ENCODE measurements at places on chromosomes 3 and 15. TPM values are rescaled to one million over a fixed set of nuclear protein-coding genes. Genes with fewer than 3 reads are reported as not detected.

Gene PLEKHO2
- total RNA-seq, result 43.7 TPM

Gene KY
- not detected for total RNA-seq

Gene SLC24A5
- total RNA-seq, result not detected

Gene ITIH4
- total RNA-seq, result 0.96 TPM

Gene GABRG3
- total RNA-seq, result not detected

Gene CPLX3
- not detected for total RNA-seq

Gene CILP
- not detected for total RNA-seq

Gene TMEM158
- total RNA-seq, result 1.9 TPM

Gene CP
- under 0.01 TPM for total RNA-seq

Gene P2RY13
- not detected for total RNA-seq

Gene NMNAT3
- total RNA-seq, result 0.76 TPM

Gene CYP8B1
- not detected for total RNA-seq

Gene GRK7
- not detected for total RNA-seq

Gene ZNF502
- 4.9 TPM for total RNA-seq

Gene FRG2C
- not detected for total RNA-seq

Gene SLC28A1
- not detected for total RNA-seq

Gene ZNF860
- total RNA-seq, result 0.98 TPM

Gene SV2B
- 2.3 TPM for total RNA-seq

Gene CLDN1
- 1.3 TPM for total RNA-seq

Gene CYP1A2
- total RNA-seq, result not detected

Gene GOLGA6L4
- 2.0 TPM for total RNA-seq

Gene ATP13A5
- total RNA-seq, result not detected

Gene GABRR3
- total RNA-seq, result not detected

Gene SIDT1
- total RNA-seq, result 0.10 TPM

Gene RLBP1
- not detected for total RNA-seq

Gene VIPR1
- 0.96 TPM for total RNA-seq

Gene BCHE
- total RNA-seq, result 3.8 TPM

Gene EXD1
- total RNA-seq, result not detected

Gene SYNPR
- total RNA-seq, result not detected

Gene SCAANT1
- total RNA-seq, result not detected

Gene IL17RE
- 0.33 TPM for total RNA-seq

Gene SECISBP2L
- 38.2 TPM for total RNA-seq

Gene TTLL3
- total RNA-seq, result 26.1 TPM

Gene KATNBL1
- total RNA-seq, result 61.0 TPM

Gene TMEM42
- 5.7 TPM for total RNA-seq

Gene WWTR1
- total RNA-seq, result 393 TPM

Gene FEZF2
- total RNA-seq, result not detected

Gene CPEB1
- not detected for total RNA-seq

Gene AADACL2
- total RNA-seq, result not detected

Gene GP5
- total RNA-seq, result not detected

Gene ZCWPW2
- under 0.01 TPM for total RNA-seq

Gene RBP2
- total RNA-seq, result not detected

Gene CHSY1
- total RNA-seq, result 58.5 TPM

Gene POC1A
- total RNA-seq, result 6.4 TPM

Gene IL17RB
- total RNA-seq, result not detected

Gene KLHL24
- 65.7 TPM for total RNA-seq

Gene MKRN2OS
- total RNA-seq, result not detected

Gene ASB14
- not detected for total RNA-seq

Gene CYP11A1
- total RNA-seq, result 0.10 TPM

Gene ROPN1B
- not detected for total RNA-seq

Gene IL5RA
- total RNA-seq, result not detected

Gene RASL12
- total RNA-seq, result not detected

Gene INSYN1
- 0.65 TPM for total RNA-seq

Gene KLHL40
- total RNA-seq, result not detected

Gene COMMD2
- 41.4 TPM for total RNA-seq

Gene MUC13
- not detected for total RNA-seq

Gene USP50
- total RNA-seq, result not detected

Gene TMEM207
- not detected for total RNA-seq

Gene DHFR2
- total RNA-seq, result 2.4 TPM

Gene RARRES1
- total RNA-seq, result 1.3 TPM
